Stimulated activated CD4-positive, alpha-beta T cell treated with anti-CD3 and anti-CD28 coated beads, Interleukin-12 subunit alpha, Interleukin-12 subunit beta, amount 100 ng/mL, for 24 hours (primary cell): ENCODE measurements at places on chromosomes 3 and 15.
A peak's percentile ranks its signal among the peaks of the same experiment; 100 is the strongest.

DNA sequence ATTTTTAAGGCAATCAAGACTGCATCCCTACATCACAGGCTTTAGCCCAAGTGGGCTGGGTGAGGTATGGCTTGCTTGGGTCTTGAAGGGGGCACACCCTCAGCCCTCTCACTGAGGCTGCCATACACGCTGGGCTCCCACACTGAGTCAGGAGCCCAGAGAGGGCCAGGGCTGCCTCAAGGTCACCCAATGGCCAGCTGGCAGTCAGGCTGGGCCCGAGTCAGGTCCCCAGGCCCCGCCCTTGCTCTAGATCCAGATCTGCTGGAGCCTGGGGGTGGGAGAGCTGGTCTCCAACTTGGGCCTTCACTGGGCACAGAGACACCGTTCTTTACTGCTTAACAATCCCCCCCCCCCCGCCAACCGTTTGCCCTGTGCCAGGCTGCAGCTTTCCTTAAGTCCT is 88.1 kb downstream of the IQSEC1 start:
- no peak for DNase-seq

DNA sequence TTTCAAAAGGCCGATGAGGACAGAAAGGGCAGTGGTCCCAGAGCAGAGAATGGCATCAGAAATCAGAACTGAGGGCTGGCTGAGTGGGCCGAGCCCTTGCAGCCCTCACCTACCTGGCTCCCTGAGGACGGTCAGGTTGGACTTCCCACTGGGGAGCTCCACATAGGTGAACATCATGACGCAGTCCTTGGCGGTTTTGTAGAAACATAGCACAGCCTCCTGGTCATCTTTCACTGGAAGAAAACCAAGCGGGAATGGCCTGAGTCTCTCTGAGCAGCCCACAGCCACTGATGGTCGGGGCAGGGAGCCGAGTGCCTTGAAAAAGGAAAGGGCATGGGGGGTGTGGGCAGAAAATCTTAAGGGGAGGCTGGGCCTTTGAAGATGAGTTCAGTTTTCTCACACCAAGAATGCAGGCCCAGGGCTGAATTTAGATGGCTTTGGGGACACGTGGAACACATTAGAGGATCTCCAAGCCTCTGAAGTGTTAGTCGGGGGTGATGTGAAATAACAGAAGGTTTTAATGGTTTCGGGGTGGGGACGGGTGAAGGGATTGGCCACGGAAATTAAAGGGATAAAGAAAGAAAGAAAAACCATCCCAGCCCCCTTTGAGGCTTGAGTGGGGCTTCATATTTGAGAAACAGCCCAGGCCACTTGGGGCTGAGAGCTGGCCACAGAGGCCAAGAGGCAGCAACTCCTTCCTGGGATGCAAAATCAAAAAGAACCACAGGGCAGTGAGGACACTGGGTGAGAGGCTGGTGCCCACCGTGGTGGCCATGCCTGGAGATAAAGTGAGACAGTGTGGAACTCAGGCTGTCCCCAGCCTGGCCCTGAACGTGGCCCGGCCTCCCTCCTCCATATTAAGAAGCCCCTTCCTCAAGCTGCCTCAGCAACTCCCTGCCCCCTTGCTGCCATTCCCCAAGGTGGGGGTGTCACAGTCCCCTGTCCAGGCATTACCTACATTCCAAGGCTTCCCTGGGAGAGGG is 36.2 kb downstream of the UMPS start:
- no peak for DNase-seq

DNA sequence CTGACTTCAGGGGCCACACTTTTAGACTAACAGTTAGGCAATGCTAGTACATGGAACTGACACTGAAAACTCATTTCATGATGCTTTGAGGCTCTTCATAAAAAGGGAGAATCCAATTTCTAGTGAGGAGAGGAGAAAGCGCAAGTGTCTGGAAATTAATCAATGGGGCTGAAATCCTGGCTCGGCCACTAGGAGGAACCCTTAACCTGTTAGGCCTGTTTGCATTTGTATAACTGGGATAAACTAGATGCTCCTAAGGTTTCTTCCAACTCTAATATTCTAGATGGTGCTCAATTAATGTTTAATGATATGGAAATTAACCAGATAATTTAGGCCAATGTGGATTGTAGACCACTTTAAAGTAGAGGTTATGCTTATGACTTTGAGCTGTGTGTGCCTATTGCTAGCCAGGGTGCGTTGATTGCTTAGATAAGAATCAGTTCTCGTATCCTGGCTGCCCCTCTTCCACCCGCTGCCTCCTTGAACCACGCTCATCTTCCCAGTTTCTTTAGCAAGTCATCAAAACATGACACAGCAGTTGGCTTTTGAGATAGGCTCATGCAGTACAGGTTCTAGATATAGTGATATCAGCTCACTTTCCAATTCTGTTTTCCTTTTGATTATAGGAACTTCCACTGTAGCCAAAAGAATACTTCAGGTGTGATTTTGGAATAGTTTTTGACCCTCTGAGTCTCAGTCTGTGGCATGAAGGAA is 16.8 kb upstream of the CRBN start:
- no peak for DNase-seq

GRCh38 chr15:57283774-57284503 is 92.4 kb upstream of the CGNL1 start:
- DNase-seq = no peak

- no peak for DNase-seq
These were observed 38.7 kb upstream of the ASB14 start for GRCh38 chr3:57331078-57331610.

DNA sequence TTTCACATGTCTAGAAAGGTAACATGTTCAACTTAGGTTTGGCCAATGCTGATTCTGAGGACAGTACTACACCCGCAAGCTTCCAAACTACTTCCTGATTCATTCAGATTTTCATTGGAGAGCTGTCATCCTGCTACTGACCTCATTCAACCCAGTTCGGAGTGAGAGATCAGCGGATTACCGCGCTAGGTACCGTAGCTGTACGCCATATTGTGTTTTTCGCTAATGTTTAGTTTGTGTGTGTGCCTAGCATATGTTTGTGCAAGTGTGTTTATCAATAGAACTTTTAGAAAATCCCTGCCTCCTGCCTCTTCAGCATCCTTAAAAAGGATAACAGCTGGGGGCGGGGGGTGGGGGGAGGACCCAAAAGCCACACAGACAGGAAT is 1.1 kb downstream of the ZBTB20 start:
- peak; percentile 15 for DNase-seq

DNA sequence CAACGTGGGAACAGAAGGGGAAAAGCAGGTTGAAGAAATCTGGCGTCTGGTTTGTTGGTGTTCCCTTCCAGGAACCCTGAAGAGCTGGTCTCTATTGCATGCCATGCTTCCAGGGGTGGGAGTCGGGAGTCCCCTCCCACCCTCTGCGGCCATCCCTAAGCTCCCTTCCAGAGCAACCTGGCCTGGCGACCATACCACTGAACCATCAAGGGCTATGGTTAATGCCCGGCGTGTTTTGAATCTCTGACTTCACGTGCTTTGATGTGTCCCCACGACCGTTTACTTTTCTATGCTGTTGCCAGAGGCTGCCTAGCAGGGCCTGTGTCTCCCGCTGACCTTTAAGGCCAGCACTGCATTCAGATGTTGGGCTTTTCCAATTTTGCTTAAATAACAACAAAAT is 696 bp upstream of the SNRK start:
- no peak for DNase-seq

- no peak for DNase-seq
These were observed 32.9 kb upstream of the UTS2B start for GRCh38 chr3:191363221-191363620.

DNA sequence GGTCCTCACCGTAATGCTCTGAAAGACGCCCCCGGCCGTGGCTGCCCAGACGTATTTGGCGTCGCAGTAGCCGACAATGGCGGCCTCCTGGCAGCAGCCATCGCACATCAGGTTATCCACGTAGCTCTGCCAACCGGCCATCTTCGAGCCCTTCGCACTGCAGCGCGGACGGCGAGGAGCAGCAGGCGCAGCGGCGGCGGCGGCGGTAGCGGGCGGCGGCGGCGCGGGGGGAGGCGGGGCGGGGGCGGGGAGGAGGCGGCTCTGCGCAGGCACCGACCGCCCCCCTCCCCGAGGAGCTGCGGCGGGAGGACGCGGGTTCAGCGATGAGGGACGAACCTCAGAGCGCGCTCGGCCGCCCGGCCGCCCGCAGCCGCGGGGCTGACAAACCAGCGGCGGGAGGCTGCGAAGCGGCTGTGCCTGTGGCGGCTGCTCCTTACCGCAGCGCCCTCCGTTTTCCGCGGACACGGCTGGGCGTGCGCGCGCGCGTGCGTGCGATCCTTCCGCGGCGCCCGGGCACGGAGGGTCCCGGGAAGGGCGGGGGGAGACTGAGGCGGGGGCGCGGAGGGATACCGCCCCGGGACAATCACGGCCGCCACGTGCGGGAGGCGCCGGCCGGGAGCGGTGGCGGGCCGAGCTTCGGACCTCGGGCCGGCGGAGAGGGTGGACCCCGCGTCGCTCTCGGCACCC is at the start of gene PFN2:
PFN2 (minus strand) TSS at position 180 of the 687 bp plus-strand sequence; CDS start at position 141, 39 bp downstream.
- peak; percentile 15 for DNase-seq

DNA sequence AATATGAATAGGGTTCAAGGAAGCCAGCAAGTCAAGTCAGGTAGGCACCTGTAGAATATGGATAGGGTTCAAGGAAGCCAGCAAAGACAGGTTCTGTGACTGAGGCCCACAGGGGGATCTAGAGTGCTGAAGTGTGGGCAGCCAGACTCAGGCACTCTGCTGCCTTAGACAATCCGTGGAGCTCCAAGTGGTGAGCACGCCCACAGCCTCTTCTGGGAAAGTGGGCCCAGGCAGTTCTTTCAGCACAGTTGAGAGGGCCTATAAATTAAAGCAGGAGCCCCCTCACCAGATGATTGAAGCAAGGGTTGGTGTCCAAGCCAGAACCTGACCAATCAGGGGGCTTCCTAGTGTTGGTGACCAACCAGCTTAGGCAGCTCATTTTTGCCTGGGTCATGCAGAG is 51.0 kb downstream of the ANP32A start:
- no peak for DNase-seq

DNA sequence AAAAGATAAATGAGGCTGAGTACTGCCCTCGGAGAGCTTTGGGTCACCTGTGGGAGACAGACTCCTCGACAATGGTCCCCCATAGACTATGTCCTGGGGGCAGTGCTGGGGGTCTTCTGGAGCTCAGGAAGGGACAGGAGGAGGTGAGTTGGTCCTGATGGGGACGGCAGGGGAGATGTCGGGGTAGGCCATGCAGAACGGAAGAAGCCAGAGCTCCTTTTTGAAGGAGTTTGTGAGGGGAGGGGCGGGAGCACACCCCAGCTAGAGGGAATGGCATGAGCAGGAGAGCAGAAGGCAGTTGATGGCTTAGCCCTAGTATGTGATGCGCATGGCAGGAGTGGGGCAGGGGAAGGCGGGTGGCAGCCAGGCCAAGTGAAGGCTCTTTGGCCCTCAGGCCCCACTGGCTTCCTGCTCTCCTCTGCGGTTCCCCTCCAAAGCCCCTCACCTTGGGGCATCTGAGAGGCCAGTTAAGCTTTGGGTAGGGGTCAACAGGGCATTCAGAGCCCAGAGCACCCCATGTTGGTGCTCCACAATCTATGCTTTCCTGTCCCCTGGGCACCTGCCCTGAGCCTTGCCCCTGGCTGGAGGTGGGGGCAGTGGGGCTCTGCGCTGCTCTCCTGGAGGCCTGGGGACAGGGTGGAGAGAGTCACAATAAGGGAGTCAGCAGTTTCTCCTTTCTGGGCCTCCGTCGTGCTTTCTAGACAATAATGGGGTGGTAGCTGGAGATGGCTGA is 179.3 kb downstream of the SMAD6 start:
- DNase-seq = no peak

GRCh38 chr3:56556908-56557830 is at the start of gene CCDC66:
CCDC66 (plus strand) TSS chr3:56557175; CDS start chr3:56557243, 68 bp downstream.
- DNase-seq = peak; percentile 85

DNA sequence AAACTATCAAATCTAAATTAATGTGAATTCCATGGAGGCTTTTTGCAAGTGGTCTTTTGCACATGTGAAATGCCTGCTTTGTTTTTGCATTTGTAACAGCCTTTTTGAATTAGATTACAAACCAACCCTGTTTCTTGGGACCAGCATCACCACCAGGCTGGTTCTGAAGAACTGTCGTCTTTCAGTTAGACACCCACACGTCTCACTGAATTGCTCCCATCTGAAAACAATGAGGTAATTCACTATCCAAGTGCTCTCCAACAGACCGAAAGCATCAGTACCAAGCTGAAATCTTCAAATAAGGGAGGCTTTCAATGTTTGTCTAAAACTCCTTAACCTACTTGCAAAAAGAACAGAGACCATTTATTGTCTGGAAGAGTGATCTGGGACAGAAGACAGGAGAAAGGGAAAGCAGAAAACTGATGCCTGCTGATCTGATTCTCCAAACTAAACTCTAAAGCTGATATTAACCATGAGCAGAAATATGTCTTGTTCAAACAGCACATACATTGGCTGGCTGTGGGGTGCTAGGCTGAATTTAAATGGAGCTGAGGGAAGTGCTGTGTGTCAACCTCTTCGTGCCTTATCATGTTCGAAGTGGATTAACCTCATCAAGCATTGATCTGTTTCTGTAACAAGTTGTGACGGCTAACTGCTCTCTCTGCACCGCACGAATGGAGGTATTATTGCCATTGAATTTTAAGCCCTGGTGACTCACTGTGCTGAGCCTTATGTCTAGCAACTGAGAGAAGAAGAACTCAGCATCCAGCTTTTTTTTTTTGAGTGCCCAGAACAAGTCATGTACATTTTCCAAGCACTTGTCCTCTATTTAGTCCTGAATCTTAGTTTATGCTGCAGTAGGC is 213.7 kb upstream of the P2RY1 start:
- no peak for DNase-seq

DNA sequence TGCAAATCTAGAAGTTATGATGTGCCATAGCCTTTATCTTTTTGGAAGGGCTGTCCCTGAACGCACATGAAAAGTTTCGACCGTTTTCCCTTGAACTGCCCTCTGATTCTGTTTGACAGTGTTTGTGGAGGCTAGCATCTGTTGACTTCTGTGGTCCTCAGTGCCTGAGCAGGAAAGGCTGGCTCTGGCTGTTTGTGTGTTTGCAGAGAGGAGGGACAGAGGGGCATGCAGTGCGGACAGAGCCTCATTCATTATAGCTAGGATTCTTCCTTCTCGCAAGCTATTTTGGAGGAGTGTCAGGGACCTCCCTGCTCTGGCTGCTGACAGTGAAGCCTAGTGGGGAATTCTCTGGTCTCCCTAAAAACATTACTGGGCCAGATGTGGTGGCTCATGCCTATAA is 64.5 kb downstream of the CDAN1 start:
- DNase-seq = no peak

DNA sequence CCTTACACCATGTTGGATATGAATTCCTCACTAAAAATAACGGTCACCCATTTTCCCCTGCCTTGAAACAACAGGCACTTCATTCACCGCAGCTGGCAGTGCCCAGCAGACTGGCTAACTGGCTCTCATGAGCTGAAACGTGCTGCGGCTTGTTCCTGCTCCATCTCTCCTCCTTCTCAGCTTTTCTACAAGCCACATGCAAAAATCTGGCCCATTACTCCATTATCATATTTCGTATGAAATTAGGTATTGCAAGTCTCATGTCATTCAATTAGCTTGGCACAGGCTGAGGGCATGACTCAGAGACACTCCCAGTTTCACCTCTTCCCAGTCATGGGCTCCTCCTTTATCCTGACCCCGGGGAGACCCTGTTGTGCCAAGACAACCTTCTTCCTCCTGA is 60.0 kb downstream of the MAGEF1 start:
- no peak for DNase-seq
